ENCODE measurements at places on chromosomes 2 and 18.

DNA sequence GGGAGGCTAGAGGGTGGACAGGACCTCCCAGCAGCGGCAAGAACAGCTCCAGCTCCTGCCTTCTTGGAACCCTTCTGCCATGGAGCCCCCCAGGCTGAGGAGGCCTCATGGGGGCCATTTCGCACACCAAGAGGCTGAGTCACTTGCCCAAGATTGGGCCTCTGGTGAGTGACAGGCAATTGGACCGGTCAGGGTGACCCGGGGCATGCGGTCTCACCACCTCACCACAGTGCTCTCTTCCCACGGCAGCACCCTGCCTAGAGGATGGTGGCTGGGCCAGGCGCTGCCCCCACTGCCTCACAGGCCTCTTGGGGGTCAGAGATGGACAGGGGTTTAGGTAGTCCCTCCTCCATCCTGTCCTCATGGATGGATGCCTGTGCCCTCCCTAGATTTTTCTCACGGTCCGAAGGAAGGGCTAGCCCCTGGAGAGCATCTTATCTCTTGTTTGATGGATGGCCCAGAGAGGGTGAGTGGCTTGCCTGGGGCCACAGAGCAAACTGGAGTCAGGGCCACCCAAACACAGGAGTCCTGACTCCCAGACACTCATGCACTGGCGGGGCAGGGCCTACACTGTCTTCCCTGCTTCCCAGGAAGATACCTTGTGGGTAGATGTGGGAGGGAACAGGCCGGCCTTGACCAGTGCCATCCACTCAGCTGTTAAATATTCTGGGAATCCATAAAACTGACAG lies 119.2 kb downstream of the INHBB start:
- no peak for DNase-seq

DNA sequence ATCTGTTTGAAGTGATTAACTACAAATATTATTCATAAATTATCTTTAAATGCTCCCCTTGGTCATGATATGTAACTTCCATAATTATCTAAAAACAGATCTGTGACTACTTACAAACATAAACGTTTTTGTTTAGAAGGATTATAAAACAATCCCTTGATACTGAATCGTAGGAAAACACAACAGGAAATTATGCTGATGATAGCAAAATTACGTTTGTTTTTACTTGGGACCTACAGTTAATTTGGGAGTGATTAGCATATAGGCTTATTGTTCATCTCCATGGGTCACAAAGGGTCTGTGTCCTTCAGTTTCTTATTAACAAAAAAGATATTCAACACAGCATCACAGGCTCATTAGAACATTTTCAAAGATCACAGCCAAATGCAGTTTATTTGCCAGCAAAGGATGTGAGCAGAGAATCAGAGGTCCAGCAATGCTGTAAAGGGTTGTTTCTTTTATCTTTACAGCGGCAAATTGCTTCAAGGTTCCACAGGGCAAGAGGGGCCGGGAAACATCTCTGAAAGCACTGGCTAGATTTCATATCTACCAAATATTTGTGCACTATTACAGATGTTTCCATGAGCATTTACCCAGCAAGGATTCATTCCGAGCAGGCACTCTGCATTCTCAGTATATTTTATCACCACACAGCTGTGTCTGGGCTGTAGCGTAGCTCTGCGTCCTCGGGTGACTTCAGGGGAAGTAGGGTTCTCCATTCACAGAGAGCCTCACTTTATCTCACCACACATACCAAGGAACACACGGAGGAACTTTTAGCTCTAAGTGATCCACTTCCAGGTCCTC lies 4.1 kb downstream of the CCDC195 start:
- no peak for DNase-seq

GRCh38 chr2:179951680-179952079 lies 55.4 kb downstream of the CWC22 start:
- DNase-seq, result no peak

DNA sequence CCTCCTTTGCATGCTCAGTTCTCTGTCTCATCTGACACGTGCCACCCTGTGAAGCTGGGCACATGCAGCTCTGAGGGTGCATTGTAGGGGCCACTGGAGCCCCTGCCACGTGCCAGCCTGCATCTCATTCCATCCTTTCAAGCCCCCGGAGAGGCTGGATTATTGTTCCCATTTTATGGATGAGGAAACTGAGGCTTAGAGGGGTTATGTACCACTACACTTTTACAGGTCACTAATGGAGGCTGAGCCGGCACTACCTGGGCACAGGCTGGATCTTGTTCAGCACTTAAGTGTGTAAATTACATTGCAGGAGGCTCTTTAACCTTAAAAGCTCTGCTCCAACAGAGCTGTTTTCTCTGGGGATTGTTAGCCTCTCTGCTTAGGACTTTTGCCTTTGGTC lies 47.5 kb downstream of the KCNIP3 start:
- no peak for DNase-seq

DNA sequence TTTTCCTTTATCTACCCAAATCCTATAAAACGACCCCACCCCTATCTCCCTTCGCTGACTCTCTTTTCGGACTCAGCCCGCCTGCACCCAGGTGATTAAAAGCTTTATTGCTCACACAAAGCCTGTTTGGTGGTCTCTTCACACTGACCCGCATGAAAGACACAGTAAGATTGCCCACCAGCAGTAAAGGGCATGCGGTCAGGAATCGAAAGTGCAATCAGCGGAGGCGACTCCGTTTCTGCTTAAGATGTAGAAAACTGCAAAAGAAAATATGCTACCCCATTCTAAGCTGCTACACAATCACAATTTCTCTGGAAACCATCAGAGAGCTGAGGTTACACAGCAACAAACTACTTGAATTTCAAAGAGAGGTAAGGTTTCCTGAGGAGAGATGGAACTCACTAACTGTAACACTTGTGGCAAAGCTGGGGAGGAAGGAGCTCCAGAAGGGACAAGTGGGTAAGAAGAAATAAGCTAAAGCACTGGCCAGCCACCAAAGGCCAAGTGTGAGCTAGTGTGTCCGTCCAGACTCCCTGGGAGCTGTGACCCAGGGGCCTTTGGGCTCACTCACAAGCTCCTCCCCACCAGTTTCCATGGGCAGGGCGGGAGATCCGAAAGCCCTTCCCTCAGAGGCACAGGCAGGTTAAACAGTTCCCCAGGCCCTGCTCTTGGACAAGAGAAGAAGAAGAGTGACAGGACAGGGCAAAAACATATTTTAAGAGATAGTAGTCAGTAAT lies 72.8 kb upstream of the TGFA start:
- no peak for DNase-seq

DNA sequence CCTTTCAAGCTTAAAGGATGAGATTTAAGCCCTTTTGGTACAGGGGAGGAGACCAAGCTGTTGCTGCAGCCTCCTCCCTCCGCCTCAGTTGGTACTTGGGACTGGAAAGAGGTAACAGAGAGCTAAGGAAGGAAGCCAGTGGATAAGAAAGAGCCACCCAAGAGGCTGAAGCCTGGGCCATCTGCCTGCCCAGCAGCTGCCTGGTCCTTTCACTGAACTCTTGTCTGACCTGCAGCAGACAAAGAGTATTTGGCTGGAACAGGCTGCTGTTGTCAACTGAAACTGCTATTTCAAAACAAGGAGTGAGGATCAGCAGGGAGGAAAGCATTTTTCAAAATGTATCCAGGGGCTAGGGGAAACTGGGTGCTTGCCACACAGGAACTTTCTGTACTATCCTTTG lies 30.3 kb downstream of the TNS1 start:
- no peak for DNase-seq

GRCh38 chr2:86774862-86775261 lies 15.9 kb downstream of the CD8A start:
- DNase-seq, result no peak

DNA sequence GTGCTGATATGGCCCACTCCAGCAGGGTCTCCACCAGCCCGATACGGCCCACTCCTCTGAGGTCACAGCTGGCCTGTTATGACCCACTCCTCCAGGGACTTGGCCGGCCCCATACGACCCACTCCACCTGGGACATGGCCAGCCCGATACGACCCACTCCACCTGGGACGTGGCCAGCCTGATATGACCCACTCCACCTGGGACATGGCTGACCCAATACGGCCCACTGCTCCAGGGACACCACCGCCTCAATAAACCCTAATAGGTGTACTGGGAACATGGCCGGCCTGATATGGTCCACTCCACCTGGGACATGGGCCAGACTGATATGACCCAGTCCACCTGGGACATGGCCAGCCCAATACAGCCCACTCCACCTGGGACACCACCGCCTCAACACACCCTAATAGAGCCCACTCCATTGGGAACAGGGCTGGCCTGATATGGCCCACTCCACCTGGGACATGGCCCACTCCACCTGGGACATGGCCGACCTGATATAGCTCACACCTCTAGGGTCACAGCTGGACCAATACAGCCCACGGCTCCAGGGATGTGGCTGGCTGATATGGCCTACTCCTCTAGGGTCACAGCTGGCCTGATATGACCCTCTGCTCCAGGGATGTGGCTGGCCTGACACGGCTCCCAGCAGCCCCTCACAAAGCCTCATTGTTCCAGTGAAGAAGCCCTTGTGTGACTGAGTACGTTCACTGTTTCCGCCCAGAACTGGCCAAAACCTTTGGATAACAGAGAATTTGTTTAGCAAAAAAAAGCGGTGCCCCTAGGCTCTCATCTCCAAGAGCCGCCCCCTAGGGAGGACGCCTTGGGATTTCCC lies 245.6 kb downstream of the HDAC4 start:
- no peak for DNase-seq

DNA sequence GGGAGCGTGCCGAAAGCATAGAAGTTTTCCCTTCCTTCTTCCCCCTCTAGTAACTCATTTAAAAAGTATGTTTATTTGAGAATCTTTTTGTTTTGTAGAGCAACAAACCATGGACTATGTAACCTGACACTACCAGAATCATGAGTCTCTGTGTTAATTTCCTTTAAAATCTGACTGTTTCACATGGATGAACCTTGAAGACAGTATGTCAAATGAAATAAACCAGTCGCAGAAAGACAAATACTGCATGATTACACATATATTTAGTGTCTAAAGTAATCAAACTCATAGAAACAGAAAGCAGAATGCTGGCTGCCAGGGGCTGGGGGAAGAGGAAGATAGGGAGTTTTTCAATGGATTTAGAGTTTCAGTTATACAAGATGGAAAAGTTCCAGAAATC lies 32.3 kb downstream of the PTPN2 start:
- DNase-seq, result no peak

- DNase-seq, result no peak
Observed at GRCh38 chr18:77023102-77023782, 109.3 kb downstream of the MBP start.

GRCh38 chr2:40240070-40240469 lies 211.8 kb downstream of the SLC8A1 start:
- DNase-seq, result no peak

DNA sequence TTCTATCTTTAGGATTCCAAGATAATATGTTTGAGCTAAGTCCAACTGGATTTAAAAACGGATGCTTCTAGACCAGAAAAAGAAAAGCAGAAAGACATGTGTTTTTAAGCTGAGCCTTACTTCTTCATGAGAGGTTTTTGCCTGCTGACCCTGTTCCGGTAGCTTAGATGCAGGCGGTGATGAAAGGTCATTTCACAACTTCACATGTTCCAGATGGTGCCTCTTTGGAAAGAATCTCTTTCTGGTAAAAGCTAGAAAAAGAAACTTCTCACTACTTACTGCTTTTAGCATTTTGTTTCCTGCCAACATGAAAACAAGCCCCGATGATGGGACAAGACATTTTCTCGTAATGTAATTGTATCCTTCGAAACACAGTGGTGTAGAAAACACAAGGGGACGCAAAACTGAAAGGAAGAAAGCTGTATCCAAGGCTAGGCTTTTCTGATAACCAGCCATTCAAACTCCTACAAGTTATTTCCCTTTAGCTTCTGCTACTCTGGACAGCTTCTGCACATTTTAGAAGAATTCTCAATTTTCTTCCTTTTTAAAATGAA lies 407.3 kb upstream of the LYPD1 start:
- DNase-seq, result no peak

DNA sequence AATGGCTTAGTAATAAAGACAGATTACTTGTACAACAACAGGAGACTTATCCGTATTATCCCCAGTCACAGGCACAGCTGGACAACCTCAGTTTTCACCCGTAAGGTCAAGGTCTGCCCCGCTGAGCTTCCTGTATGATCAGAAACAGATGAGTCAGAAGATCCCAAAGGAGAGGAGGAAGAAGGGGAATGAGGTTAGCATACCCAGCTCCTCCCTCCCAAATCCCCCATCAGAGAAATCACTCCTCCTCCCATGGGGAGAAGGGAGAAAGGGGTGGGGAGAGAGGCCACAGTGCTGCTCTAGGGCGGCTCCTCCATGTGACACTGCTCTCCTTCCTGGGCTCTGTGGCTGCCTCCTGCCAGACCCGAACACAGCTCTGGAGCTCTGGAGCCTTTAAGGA lies 53.8 kb upstream of the SPTBN1 start:
- no peak for DNase-seq

DNA sequence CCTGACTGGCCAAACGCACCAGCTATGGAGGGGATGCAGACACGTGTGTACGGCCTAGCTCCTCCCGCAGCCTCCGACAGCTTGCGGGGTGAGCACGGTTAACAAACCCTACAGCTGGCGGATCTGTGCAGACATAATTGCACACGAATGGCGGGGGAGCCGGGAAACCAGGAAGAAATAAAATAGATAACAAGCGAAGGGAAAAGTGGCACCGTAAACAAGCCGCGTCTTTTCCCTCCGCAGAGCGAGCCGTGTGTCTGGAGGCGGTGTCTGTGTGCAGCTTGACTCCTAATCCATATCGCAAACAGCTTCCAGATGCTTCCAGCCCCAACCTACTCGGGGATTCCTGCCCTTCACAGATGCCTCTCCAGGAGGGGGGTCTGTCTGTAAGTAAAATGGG lies 853.1 kb upstream of the SALL3 start:
- DNase-seq, result no peak

DNA sequence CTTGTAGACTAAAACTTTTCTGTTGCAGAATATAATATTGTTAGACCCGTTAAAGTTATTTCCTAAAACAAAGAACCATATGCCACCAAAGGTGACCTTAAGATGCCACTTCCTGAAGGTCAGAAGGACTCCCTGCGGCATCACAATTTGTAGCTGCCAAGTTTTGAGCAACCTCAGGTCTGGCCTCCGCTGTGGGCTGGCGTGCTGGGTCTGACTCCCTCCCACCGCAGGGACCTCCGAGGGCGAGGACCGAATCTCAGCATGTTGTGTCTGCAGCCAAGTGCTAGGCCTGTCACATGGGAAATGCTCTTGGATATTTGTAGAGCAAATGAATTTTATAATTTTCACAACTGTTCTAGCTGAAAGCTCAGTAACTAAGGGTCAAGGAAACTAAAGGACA lies 285.9 kb downstream of the NDUFA10 start:
- DNase-seq, result no peak

DNA sequence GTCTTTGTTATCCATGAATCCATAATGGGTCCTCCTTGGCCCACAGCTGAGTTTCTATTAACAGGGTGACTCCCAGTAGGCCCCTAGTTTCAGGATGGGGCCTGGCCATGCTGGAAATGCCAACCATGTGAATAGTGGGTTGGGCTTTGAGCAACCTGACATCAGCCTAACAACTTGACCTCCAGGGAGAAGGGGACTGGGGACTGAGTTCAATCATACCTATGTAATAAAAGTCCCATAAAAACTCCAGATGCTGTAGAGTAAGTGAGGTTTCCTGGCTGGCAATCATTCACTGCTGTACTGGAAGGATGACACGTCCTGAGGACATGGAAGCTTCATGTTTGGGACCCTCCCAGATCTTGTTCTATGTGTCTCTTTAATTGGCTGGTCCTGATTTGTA lies 7.9 kb downstream of the REV1 start:
- DNase-seq, result no peak

GRCh38 chr18:61334951-61335683 lies 1.9 kb downstream of the CDH20 start:
- no peak for DNase-seq

- DNase-seq, result no peak
Observed at GRCh38 chr2:43905371-43905803, 66.6 kb downstream of the ABCG8 start.
